ENCODE measurements at places on chromosomes 5 and 9.

GRCh38 chr5:123207852-123208251, 118.8 kb downstream of the PRDM6 start:
- DNase-seq = no peak

DNA sequence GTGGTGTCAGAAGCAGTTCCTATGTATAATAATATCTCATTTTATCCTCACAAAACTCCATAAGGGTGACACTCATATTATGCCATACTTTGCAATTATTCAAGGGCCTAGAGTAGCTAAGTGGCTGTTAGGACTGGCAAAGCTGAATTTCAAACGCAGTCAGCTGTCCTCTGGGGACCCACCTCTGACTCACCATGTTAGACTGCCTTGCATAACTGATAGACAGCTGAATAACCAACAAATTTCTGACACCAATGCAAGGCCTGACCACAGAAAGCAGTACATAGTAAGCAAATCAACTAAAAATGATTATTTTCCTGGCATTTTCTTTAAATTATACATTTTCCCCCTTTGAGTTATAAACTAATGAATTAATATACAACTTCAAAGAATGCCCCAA, 251.6 kb upstream of the PTGER4 start:
- no peak for DNase-seq

DNA sequence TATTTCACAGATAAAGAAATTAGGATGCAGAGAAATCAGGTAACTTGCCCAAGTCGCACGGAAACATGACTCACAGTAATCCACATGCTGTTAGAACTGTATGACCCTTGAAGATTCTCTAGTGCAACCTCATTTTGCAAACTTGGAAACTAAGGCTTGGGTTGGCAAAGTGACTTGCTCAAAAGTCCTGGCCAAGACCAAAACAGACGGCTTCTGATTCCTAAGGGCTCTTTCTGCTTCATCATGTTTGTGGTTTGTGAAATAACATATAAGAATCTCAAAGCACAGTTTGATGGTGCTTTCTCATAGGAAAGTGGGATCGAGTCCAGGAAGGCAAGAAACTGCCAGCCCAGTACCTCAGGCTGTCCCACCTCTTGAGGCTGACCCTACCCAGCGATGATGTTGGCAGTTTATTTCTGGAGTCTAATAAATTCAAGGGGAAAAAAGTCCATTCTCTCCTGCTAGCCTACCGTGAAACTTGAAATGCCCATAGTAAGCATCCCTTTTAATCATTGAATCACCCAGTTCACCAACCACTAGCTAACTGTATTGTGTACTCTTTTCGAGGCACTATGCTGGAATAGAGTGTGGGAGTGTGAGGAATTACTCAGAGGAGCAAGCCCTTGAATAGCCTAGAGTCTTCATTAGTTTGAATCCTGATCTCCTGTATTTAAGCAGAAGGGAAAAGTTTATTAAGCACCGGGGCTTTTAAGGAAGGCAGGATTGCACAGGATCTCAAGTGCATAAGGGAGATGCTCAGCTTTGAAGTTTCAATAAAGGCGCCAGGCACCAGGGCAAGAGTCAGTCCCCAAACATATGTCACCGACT, 14.1 kb downstream of the CAPSL start:
- DNase-seq = no peak

GRCh38 chr5:109177227-109177626, 232.5 kb downstream of the PJA2 start:
- no peak for DNase-seq

DNA sequence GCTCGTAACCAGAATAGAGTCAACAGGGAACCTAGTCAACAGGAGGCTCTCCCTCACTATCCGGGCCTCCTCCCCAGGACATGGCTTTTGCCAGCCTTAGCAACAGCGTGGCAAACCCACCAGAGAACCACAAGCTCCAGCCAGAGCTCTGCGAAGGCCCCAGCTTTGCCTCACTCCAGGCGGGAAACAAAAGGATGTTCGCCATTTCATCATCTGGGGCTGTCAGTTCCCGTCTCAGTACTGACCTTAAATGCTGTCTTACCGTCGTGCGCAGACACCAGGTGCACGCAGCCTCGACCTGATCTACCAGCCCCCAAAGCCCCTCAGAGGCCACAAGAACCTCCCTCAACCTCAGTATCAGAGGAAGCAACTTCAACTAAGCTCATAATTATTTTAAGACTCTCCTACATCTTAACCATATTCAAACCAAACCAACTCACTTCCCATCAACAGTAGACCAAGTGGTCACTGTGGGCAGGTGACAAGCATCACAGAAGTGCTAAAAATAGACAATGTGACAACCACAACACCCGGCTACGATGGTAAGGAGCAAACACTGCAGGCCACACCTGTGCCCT, 71.4 kb downstream of the SEMA4D start:
- DNase-seq = no peak

GRCh38 chr9:110284211-110284844, 28.0 kb upstream of the TXN start:
- no peak for DNase-seq

GRCh38 chr5:1504069-1504595, 19.6 kb downstream of the LPCAT1 start:
- no peak for DNase-seq

DNA sequence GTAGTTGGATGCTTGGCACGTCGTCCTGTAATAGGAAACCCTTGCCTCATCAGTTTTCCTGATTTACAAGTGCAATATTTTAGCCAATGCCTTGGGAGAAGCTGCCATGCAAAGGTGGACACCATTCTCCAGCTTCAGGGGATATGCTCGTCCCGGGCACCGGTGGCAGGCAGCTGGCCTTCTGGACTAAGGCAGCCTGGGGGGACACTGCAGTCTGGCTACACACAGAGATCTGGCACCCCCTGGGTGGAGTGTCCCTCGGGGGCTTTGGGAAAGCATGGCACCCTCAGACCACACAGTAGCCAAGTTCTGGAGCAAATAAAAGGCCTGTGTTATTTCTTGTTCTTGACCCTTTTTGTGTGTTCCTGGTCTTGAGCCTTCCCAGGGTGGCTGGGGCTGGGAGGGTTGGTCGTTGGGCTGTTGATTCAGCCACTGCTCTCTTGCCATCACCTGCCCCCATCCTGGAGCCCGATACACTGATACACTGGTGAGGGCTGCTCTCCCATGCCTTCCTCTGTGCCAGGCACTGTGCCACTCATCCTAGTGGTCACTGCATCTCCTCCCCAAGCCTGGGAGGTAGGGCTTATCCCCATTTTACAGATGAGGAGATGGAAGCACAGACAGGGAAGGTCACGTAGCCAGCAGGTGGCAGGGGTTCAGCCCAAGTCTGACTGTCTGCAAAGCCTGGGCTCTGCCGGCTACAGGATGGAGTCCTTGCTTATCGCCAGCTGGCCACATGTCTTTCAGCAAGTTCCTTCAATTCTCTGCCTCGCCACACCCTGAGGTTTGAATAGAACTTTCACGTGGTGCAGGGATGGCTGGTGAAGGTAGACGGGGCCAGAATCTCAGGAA, 134.1 kb downstream of the RGS3 start:
- DNase-seq = no peak

GRCh38 chr5:156407251-156407650, 80.3 kb downstream of the SGCD start:
- no peak for DNase-seq

DNA sequence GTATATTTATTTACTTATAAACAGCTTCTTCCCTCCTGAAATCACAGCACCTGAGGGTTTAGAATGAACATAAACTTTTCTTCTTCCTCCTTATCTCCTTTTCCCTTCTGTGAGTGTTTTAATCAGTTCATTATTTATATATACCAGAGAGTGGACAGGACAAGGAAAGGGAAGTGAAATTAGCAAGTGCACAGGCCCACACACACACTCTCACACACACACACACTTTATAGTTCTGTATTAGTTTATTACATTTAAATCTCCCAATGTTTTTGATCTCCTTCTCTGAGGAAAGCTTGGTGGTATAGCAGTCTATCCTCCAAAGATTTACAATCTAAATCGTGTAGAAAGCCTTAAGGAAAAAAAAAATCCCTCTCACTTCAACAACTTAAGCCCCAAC, 353.5 kb downstream of the NDUFS4 start:
- DNase-seq = no peak

DNA sequence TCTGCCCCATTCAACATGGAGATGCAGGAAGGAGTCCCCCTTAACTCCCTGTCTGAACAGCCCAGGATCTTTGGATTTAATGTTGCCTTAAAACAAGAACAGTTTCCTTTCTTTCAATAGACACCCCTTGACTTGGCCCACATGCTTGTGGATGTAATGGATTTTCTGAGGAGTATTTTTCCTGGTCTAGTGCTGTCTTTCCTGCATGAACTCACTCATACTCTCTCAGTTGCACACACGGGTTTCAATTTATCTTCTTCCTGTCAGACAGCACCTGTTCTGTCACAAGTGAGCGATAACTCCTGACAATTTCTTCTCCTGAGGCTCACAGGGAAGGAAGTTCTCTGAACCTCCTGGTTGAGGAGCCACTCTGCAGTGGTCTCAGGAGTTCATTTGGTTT, 85.1 kb downstream of the ACER2 start:
- DNase-seq = no peak

GRCh38 chr9:74772121-74772520, 115.6 kb downstream of the TRPM6 start:
- no peak for DNase-seq

DNA sequence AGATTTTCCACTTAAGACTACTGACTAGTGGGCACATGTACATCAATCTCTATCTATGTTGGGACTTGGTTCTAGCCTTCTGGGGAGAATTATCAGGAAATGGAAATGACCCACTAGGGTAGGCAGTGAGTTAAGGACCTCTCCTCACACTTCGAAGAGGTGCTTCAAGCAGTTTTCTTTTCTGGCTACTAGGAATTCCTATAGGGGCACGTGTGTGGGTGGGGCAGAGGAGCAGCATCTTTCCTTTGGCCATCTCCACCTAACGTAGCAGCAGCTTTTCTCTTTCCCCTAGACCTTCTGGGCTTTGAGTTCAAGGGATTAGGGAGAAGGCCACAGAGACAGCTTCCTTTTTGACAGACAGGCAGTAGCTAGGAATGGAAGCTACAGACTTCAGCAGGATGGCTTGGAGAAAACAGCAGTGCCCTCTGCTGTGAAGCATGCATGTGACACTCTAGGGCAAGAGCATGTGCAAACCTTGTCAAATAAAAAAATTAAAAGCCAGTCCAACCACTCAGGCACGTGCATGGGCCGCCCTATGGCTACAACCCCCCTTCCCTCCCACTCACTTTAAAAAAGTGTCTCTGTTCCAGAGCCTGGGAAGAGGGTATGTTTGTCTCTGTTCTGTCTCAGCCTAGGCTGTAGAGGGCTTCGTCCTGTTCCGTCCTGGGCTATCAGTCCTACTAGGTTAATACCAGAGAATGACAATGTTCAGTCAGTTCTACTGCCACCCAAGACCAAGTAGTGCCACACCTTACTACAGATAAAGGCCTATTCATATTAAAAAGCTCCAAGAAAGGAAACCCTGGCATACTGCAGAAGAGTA, 8.7 kb upstream of the GFRA3 start:
- peak; percentile 65 for DNase-seq

DNA sequence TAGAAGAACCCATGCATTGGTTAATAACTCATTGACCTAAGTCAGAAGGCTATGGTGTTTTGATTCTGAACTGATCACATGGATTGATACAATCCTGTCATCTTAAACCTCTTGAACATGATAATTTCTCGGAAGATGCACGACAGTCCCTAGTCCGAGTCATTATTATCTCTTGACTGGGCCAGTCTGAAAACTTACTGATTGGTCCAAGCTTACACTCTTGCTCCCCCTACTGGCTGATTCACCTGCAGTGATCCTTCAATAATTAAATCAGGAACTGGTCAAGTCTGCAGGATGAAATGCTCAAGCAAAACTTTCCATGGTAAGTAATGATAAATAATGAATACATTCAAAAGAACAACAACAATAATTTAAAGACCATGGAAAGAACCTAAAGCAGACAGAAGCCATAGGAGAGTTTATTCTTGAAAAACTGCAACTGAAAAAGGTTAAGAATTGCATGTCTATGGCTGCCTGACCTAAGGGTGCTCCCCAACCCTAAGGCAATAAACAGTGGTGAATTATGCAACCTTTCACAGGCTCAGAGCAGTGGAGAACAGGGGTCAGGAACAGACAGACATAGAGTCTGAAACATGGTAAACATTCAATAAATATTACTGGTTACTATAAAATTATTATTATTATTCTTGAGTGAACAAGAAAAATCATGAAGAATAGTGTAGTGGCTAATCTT, 79.3 kb downstream of the BRINP1 start:
- DNase-seq = peak; percentile 33

DNA sequence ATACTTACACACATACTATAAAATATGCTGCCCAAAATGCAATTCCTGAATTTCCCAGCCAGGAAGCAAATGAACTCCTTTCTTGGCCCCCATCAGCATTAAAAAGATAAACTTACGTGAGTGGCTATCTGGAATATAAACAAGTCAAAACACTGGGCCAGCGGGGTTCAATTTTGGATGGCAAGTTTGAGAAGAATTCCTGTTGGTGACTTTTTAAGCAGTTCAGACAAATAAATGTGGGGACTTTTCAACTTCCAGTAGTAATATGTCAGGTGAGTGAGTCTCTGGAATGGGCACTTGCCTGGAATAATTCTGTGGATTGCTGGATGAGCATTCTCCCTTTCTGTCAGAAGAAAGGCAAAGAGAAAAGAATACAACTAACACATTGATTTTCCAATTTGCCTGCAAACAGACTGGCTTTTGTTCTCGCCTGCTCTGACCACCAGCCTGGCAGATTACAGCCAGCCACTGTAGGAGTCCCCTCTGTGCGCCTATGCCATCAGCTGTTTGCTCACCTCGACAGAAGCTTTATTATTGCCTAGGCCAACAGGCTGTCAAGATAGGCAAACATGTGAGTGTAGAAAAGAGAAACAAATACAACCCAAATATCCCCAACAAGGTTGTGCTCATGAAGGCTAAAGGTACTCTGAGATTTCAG, 78.6 kb downstream of the MRPS27 start:
- no peak for DNase-seq

DNA sequence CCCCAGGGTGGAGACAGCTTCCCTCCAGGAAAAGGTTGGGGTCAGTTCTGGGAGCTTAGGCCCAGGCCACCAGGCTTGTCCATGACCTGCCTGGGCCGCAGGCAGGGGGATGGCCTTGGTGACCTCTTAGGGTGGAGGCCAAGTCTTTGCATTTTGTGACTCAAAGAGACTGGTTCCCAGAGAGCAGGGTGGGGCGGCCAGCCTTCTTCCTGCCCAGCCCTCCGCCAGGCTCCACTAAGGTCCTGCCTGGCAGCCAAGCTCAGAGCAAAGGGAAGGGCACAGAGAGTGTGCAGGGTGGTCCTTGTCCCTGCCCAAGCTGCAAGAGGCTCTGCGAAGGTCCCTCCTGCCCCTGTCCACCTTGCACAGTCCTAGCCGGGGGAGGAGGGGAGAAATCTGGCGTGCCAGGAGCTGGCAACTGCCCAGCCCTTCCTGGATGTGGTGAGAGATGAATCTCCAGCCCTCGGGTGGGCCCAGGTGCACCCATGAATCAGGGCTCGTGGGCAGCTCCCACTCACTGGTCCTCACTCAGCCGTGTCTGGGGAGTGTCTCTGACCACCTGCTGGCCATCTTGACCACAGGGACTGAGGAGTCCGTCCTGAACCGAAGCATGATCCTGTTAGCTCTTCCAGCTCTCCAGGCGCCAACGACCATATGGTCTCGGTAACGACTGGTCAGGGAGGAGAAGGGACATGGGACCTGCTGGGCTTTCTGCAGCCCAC, 2.3 kb upstream of the PTGDS start:
- DNase-seq = no peak

- DNase-seq = no peak
These were observed 157.1 kb upstream of the MPDZ start for GRCh38 chr9:13436591-13436990.

- DNase-seq = no peak
These were observed 131.5 kb upstream of the PANK3 start for GRCh38 chr5:168710706-168711105.

- no peak for DNase-seq
These were observed 28.2 kb upstream of the RPL26L1 start for GRCh38 chr5:172931001-172931536.

GRCh38 chr5:142551338-142552067, 134.4 kb downstream of the FGF1 start:
- peak; percentile 79 for DNase-seq

All from H7 (cell line).